ENCODE measurements at places on chromosomes 4 and X.
A peak's percentile ranks its signal among the peaks of the same experiment; 100 is the strongest.

GRCh38 chr4:125091101-125091500, 223.7 kb upstream of the FAT4 start:
- DNase-seq, result no peak

DNA sequence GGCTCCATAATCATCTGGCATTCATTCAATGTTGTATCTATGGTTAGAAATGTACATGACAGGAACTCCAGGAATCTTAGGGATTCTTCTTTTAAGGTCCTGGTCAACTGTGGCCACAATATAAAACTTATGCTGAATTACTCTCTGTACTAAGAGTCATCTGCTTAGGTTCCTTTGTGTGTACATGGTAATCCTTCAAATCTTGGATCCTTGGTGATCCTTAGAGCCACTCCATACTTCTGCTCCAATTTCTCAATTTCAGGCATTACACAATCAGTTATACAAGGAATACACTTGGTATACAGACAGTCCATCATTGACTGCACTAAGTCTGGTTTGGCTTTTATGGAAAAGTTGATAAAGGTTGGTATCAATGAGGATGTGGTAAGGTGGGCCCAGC, 5.8 kb downstream of the SRD5A3 start:
- no peak for DNase-seq

DNA sequence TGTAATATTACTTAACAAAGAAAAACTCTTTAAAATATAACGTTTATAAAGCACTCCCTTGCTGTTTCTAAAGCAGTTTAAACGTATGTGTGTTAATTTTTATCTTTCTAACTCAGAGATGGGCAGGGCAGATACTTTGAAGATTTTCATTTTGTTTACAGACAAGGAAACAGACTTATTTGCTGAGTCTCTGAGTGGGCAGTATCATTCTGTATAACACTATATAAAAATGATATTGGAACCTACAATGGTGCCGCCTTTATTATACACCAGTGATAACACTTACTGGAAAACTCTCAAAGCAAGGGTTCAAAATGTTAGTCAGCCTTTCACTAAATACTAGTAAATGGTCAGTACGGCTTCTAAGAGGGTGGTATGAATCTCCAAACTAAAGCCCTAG, 193.4 kb downstream of the NR3C2 start:
- DNase-seq, result no peak

DNA sequence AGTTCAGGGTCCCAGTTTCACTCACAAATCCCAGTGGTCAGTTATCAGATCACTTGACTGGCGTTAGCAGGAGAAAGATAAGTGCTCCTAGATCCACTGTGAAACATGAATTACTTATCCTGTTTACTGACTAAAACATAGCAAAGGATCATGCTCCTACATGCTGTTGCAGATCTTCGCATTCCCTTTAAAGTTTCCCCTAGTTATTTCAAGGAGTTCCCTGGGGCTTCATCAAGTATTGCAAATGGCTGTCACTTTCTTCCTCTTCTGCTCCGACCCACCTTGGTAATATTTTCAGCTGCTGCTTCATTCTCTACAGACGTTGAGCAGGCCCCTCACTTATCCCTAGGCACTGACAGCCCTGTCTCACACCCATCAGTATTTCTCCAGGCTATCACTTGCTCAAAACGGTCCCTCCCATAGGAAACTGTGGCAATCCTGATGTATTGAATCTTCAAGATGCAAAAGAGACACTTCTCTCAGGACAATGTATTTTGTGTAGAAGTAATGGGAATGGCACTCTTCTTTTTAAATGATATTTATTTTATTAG, 466.0 kb downstream of the INPP4B start:
- no peak for DNase-seq

DNA sequence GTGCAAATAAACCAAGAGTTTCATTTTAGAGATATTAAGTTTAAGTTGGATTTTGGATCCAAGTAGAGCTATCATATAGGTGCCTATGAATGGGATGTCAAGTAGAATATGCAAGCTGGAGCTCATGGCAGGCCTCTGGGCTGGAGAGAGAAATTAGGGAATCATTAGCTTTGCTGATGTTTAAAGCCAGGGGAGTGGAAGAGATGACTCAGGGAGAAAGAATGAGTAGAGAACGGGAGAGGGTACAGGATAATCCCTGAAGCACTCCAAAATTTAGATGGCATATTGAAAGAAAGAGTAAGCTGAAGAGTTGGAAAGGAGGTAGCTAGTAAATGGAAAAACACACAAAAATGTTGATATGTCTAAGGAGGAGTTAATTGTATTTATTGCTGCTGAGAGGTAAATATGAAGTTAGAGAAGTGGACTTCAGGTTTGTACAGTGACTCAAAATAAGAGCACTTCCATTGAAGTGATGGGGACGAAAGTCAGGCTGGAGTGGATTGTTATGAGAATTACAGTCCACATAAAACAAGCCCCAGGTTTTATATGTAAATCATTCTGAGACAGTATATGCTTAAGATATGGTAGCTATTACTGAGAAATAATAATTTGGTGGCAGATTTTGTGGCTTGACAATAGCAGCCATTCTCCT, 72.5 kb upstream of the GRXCR1 start:
- DNase-seq, result no peak

GRCh38 chr4:126916049-126916625, 716.6 kb upstream of the INTU start:
- no peak for DNase-seq

DNA sequence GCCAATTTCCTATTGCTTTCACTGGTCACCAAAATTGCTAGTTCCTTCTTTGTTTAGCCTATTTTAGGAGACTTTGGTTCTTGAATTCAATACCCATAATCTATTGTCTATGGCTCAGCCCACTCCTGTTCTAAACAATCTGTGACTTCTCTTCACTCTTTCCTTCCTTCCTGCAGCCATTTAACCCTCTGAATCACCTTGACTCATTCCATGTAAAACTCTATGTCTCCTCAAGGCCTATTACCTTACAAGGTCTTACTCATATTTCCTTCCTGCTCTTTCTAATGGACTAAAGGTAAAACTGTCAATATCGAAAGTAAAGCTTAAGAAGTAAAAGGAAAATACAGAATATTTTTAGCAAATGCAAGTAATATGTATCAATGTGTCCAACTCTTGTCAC, 301.6 kb downstream of the ARHGAP24 start:
- DNase-seq, result peak; percentile 60

DNA sequence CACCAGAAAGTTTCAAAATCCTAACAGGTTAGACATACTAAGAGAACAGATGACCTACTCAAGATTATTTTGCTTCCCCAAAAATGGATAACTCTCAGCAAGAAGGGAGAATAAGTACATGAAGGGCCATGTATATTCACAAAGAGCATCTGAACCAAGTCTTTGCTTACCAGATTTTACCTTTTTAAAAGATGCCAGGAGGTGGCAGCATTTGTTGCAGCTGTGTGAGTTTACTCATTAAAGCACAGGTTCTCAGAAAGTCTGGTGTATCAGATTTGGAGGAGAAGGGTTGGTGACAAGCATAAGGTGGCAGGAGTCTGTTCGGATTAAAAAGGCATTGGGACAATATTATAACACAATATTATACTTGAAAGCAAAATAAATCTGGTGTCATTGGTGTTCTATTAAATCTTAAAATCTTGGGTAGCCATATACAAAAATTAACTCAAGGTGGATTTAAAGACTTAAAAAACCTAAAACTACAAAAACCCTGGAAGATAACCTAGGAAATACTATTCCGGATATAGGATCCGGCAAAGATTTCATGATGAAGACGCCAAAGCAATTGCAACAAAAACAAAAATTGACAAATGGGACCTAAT, 51.3 kb upstream of the NFKB1 start:
- peak; percentile 75 for DNase-seq

- DNase-seq, result no peak
These were observed 30.8 kb downstream of the GAK start for GRCh38 chr4:901192-901910.

- DNase-seq, result no peak
These were observed 2563.6 kb downstream of the PCDH7 start for GRCh38 chr4:33283818-33284217.

GRCh38 chr4:48227662-48228061, 42.0 kb downstream of the TEC start:
- DNase-seq, result no peak

DNA sequence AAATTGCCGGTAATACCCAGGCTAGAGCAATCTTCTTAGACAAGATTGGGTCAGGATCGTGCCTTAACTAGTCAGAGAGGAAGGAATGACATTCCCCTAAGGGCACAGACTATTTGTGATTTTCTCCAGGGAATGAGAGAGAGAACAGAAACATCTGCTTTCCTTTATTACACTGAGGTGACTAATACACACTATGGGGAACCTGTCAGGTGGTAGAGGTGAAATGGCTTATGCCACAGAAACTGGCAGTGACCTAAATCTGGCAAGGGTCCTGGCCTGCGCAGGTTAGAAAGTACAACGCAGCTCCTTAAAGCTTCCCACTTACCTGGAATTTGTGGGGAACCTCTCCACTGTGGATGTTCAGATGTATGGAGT, 16.6 kb upstream of the HPGD start:
- no peak for DNase-seq

DNA sequence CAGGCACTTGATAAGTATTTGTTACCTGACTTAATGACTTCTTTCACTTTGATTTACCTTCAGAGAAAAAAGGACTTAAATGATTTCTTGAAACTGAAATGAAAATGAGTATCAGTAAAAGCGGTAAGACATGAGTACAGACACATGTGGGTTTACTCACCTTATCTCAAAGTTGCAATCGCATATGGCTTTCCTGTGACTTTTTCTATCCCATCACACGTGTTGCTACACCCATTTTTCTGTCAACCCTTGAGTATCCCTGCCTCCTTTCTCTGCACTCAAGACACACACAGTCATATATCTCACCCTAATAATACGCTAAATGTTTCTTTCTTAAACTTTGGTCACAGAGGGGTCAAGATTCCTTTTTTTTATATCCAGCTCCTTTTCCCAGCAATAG, 11.0 kb upstream of the ARHGEF38 start:
- DNase-seq, result no peak

GRCh38 chrX:16836371-16836770, 33.8 kb downstream of the RBBP7 start:
- DNase-seq, result peak; percentile 64

GRCh38 chr4:172871381-172871780, 297.2 kb upstream of the GALNT7 start:
- DNase-seq, result no peak

DNA sequence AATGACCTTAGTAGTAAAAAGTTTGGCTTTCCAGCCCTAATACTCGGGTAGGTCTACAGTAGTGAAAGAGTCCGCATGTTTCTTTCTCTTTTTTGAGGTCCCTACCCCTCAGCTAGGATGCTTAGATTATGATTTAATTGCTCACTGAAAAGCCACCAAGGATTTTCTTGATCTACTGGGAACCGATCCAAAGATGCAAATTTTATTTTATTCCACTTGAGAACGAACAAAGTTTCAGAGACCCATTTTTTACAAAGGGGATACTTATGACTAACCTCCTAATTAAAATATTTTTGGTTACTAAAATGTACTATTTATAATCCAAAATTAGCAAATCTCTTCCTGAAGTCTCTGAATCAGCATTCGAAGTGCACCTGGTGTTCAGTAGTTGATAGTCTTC, 14.3 kb upstream of the PDHA2 start:
- DNase-seq, result no peak

DNA sequence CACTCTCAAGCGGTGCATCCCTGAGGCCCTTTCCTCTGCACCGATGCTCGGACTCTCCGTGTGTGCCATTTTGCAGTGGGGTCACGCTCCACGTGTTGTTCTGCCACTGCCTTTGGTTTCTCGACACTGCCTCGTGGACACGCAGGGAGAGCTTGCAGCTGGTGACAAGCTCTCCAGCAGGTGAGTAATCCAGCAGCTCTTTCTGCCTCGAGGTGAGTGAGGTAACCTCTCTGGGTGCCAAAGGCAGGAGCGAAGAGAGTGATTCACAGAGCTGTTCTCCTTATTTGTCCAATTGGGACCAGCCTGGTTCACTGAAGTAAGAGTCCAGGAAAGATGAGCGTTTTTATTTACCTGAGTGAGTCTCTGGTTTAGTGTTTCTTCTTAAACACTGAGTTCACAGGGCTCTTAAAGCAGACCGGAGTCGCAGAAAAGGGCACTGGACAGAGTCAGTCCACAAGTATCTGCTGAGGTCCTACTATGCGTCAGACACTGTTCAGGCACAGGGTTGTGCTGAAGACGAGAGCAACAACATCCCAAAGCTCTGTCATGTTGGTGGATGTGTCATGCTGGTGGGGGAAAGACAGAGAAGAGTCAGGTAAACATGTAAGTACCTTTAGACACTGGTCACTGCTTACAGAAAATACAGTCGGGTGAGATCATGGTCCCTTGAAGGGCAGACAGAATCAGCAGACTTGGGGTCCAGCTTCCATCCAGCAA, 61.8 kb downstream of the FHDC1 start:
- no peak for DNase-seq

GRCh38 chrX:74420196-74421035, 877 bp upstream of the SLC16A2 start:
- DNase-seq, result peak; percentile 31

- peak; percentile 95 for DNase-seq
These were observed 24.8 kb upstream of the TMSB4X start for GRCh38 chrX:12949927-12950656.

DNA sequence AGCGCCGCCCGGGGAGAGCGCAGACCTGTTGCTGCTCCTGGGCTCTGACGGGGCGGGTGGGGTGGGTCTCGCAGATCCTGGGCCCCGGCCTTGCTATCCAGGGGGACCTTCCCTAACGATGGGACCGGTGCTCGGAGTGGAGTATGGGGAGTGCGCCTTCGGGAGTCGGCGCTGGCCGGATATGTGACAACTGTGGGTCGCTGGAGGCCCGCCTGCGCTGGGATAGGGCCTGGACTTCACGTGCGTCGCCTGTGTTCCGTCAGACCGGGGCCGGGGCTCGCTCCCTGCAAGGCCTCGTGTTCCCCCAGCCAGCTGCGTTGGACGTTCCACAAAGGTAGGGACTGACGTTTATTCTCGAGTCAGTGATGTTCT, 1.3 kb downstream of the TBL1X start:
- peak; percentile 62 for DNase-seq

DNA sequence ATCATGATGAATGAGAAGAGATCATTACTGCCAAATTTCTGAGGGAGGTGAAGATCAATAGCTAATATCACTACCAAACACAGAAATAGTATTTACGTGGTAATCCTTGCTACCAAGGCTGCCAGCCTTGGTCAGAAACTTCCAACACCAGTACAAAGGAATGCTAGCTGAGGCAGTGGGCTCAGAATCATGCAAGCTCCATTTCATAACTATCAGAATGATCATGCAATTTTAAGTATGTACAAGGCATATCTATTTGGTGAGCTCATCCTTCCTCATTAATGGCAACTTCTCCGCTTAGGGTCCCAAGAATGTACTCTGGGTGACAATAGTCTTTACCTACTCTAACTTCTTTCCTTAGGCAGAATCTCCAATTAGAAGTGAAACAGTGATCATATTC, 135.0 kb downstream of the GPC3 start:
- no peak for DNase-seq

- DNase-seq, result peak; percentile 70
These were observed 31.1 kb downstream of the F11 start for GRCh38 chr4:186297013-186297645.

GRCh38 chr4:145207934-145208333, 27.5 kb upstream of the OTUD4 start:
- DNase-seq, result no peak

GRCh38 chr4:73944061-73944875, 37.6 kb downstream of the PF4 start:
- DNase-seq, result no peak

- no peak for DNase-seq
These were observed 42.7 kb downstream of the NHSL2 start for GRCh38 chrX:71953391-71953790.
